ENCODE measurements at places on chromosomes 6 and 20.

GRCh38 chr6:31587791-31588777 lies 2.0 kb downstream of the LST1 start:
- no peak for DNase-seq

- DNase-seq = no peak
Observed at GRCh38 chr6:104983296-104983695, 26.4 kb downstream of the LIN28B start.

- DNase-seq = no peak
Observed at GRCh38 chr6:81293896-81294295, 458.6 kb downstream of the TENT5A start.

DNA sequence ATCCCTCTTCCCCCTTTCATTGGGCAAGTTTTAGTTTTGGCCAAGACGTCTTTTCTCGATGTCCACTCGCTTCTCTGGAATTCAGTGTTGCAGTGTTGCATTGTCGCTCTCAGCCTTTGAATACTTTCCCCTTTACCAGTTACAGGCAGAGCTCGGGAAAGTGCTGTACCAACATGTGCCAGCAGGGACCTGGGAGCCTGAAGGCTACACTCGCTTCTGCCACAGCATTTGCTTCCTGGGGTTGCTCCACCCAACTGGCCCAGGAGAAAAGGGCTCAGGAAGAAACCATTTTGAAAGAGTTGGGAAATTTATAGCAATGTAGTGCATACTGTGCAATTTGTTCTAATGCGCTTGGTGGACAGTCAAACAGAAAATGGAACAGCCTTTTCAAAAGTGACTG lies 78.6 kb downstream of the LINC00237 start:
- no peak for DNase-seq

GRCh38 chr6:65112435-65112834 lies 594.6 kb downstream of the EYS start:
- no peak for DNase-seq

DNA sequence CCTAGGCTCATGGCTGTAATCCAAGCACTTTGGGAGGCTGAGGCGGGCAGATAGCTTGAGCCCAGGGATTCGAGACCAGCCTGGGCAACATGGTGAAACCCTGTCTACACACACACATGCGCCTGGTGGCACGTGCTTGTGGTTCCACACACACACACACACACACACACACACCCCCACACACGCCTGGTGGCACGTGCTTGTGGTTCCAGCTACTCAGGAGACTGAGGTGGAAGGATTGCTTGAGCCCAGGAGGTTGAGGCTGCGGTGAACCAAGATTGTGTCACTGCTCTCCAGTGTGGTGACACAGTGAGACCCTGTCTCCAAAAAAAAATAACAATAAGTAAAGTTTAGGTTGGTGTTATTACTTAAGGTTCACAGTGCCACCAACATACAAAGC lies 165.8 kb downstream of the ZFAND3 start:
- DNase-seq = no peak

- DNase-seq = no peak
Observed at GRCh38 chr20:53839423-53840176, 230.8 kb downstream of the BCAS1 start.

DNA sequence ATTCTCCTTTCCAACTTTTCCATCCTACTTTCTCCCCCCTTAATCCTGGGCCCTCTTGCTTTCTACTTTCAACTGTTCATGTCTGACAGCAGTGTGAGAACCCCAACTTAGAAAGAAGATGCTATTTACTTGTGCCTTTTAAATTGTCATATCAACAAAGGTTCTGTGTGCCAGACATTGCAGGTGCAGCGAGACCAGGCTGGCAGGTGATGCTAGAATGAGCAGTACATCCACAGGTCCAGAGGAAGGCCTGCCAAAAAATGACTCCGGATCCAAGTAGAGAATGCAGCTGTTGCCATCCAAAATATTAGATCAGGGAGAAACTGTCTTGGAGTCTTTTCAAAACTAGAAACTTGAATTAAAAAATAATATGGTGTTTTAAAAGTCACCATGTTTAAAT lies 510.5 kb downstream of the LMBRD1 start:
- DNase-seq = no peak
